Dermis blood vessel endothelial cell (primary cell): ENCODE measurements at places on chromosomes 3 and 15. TPM values are rescaled to one million over a fixed set of nuclear protein-coding genes. Genes with fewer than 3 reads are reported as not detected.

The GUCA1C gene
- total RNA-seq, result 0.19 TPM in 1 of 2 replicates, not detected in the other

The CRABP1 gene
- total RNA-seq, result not detected in 2 replicates

The IFT122 gene
- 28.4 and 43.5 TPM in 2 replicates for total RNA-seq

The CORO2B gene
- total RNA-seq, result 1.0 and 1.4 TPM in 2 replicates

The HCN4 gene
- total RNA-seq, result not detected in 2 replicates

The CCR1 gene
- not detected in 2 replicates for total RNA-seq

The OR5AC2 gene
- not detected in 2 replicates for total RNA-seq

The FEZF2 gene
- total RNA-seq, result not detected in 2 replicates

The CFAP100 gene
- not detected in 2 replicates for total RNA-seq

The SLITRK3 gene
- total RNA-seq, result not detected in 2 replicates

The FES gene
- total RNA-seq, result 110 and 134 TPM in 2 replicates

The PHC3 gene
- 21.1 and 21.7 TPM in 2 replicates for total RNA-seq

The DUOX2 gene
- not detected in 2 replicates for total RNA-seq

The CLEC3B gene
- 0.88 and 6.3 TPM in 2 replicates for total RNA-seq

The LRTM1 gene
- not detected in 2 replicates for total RNA-seq

The GP9 gene
- not detected in 2 replicates for total RNA-seq

The GHSR gene
- not detected in 2 replicates for total RNA-seq

The KLHL6 gene
- 5.1 and 8.2 TPM in 2 replicates for total RNA-seq

The FGD5 gene
- total RNA-seq, result 103 and 196 TPM in 2 replicates

The FRMD5 gene
- total RNA-seq, result 1.5 and 3.4 TPM in 2 replicates

The TIGIT gene
- total RNA-seq, result not detected in 2 replicates

The TUSC2 gene
- total RNA-seq, result 19.7 and 20.8 TPM in 2 replicates

The CLDN16 gene
- total RNA-seq, result 0.09 and 0.34 TPM in 2 replicates

The IMPG2 gene
- 0.37 and 0.85 TPM in 2 replicates for total RNA-seq

The HESX1 gene
- 0.34 and 0.47 TPM in 2 replicates for total RNA-seq

The GATA2 gene
- total RNA-seq, result 12.9 and 25.0 TPM in 2 replicates

The PAK6 gene
- total RNA-seq, result not detected in 2 replicates

The MAGEF1 gene
- 12.4 and 12.9 TPM in 2 replicates for total RNA-seq

The FBXL2 gene
- 23.1 and 25.4 TPM in 2 replicates for total RNA-seq

The SH2D7 gene
- total RNA-seq, result not detected in 2 replicates

The CCR4 gene
- under 0.01 and 0.05 TPM in 2 replicates for total RNA-seq

The C3orf20 gene
- total RNA-seq, result not detected in 2 replicates

The GPR62 gene
- not detected in 2 replicates for total RNA-seq

The TMIE gene
- 0.17 TPM in 1 of 2 replicates, not detected in the other for total RNA-seq

The MUC4 gene
- total RNA-seq, result 0.17 TPM in 1 of 2 replicates, not detected in the other

The TCAIM gene
- 25.4 and 31.6 TPM in 2 replicates for total RNA-seq

The CCPG1 gene
- 70.5 and 84.7 TPM in 2 replicates for total RNA-seq

The SNTN gene
- total RNA-seq, result not detected in 2 replicates

The TRIM42 gene
- not detected in 2 replicates for total RNA-seq

The TAGLN3 gene
- 0.19 and 0.85 TPM in 2 replicates for total RNA-seq

The GATM gene
- 0.23 and 0.34 TPM in 2 replicates for total RNA-seq

The ADPRH gene
- total RNA-seq, result 11.9 and 15.3 TPM in 2 replicates

The DALRD3 gene
- 45.1 and 47.5 TPM in 2 replicates for total RNA-seq

The ZNF619 gene
- total RNA-seq, result 6.8 and 9.5 TPM in 2 replicates

The SYNPR gene
- not detected in 2 replicates for total RNA-seq

The ZDHHC23 gene
- 14.9 and 21.4 TPM in 2 replicates for total RNA-seq

The HYAL1 gene
- 11.4 and 30.6 TPM in 2 replicates for total RNA-seq

The GOLGA8J gene
- 0.17 TPM in 1 of 2 replicates, not detected in the other for total RNA-seq

The EPHB1 gene
- 2.4 and 6.5 TPM in 2 replicates for total RNA-seq

The RPL15 gene
- 1,782 and 3,418 TPM in 2 replicates for total RNA-seq

The PDIA3 gene
- total RNA-seq, result 155 and 423 TPM in 2 replicates

The SENP8 gene
- total RNA-seq, result 1.2 and 2.7 TPM in 2 replicates

The DNASE1L3 gene
- total RNA-seq, result 1.7 and 10.6 TPM in 2 replicates

The KLHL40 gene
- total RNA-seq, result 0.17 TPM in 1 of 2 replicates, not detected in the other
